ENCODE measurements at places on chromosomes 13 and 19.

- no peak for DNase-seq
These were observed 15.6 kb downstream of the NAA16 start for GRCh38 chr13:41326661-41327060.

DNA sequence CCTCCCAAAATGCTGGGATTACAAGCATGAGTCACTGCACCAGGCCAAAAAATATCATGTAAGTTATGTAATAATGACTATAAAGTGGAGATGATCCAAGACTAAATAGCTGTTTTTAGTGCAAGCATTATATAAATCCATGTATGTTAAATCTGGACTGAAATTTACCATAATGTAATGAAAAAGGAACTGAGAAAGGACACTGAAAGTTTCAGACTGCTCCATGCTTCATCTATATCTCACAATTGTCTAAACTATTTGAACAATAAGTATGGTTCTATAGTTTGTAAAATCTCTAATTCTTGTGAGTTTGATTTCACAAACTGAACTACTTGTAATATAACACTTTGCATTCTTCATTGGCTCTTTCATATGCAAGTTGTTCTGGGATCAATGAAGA lies 2299.5 kb downstream of the PCDH9 start:
- DNase-seq: no peak

DNA sequence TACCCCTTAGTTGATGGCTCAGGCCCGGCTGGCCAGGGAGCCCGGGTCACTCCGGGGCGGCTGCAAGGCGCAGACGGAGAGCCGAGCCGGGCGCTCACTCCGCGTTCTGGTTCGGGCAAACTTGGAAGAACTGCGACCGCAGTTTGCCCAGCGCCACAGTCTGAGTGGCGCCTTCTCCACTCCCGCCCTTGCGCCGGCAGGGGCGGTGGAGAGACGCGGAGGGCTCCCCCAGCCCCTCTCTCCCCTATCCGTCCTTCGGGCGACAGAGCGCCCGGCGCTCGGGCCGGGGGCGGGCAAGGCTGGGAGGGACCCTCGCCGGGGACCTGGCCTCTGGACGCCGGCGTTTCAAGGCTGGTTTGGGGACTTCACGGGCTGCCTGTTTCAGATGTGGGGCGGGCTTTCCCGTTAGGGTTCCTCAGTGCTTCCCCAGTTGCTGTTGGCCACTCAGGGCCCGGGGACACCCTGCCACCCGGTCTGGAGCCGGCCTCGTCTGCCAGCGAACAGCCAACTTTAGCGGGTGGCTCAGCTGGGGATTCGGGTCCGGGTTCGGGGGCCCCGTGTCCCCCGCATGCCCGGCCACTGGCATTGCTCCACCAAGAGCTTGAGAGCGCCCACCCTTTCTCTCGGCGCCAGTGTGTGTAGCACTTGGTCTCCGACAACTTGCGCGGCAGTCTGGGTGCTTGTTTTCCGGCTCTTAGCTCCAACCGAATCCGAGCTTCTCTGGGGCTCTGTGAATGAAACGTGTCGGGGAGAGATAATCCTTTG lies 1.5 kb downstream of the GPC6 start:
- DNase-seq: peak; percentile 34

- no peak for DNase-seq
These were observed 4.8 kb upstream of the LAMP1 start for GRCh38 chr13:113292021-113292862.

GRCh38 chr13:83825676-83826075 lies 56.6 kb downstream of the SLITRK1 start:
- DNase-seq: peak; percentile 37

DNA sequence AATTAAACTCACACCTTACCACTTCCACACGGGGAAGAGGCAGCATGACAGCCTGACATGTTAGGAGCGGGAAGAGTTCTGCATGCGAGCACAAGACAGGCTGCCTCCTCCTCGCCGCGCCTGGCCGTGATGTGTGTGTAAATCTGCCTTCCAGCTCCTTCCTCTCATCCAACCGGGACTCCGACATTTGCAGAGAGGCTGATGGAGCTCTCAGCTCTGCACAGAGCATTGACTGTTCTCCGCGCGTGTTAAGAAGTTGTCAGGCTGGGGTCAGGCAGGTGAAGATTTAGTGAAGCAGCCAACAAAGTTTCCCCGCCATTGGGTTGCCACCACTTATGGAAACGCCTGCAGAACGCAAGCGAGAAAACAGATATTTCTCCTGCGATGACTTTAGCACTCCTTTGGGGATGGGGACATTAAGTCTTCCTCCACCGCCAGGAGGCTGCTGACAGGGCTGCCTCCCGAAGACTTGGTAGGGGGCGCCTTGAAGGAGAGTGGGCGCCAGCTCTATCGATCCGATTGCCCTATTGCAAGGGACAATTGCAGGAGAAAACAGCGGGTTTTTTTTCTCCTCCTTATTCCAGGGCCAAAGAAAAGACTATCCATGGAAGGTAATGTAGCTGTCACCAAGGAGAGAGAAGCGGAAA lies 213.9 kb upstream of the TSHZ3 start:
- no peak for DNase-seq

DNA sequence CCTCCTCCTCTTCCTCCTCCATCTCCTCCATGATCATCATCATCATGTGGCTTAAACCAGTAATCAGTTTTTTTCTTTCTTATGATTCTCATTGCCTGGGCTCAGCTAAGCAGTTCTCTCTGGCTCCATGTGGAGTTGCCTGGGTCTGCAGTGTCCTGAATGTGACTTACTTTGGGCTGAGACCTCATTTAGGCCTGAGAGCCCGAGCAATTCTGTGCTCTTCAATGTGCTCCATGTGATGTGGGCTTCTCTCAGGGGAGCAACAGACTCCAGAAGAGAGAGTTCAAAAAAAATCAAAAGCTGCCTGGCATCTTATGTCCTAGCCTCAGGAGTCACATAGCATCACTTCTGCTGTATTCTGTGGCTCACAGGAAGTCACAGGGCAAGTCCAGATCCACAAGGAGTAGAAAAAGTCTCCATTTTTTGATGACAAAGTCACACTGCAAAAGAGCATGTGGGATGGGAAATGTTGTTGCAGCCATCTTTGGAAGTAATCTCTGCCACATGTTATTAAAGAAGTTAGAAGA lies 128.7 kb downstream of the MAB21L1 start:
- no peak for DNase-seq

- no peak for DNase-seq
These were observed 20.4 kb downstream of the MBD3L2B start for GRCh38 chr19:7000816-7001215.

DNA sequence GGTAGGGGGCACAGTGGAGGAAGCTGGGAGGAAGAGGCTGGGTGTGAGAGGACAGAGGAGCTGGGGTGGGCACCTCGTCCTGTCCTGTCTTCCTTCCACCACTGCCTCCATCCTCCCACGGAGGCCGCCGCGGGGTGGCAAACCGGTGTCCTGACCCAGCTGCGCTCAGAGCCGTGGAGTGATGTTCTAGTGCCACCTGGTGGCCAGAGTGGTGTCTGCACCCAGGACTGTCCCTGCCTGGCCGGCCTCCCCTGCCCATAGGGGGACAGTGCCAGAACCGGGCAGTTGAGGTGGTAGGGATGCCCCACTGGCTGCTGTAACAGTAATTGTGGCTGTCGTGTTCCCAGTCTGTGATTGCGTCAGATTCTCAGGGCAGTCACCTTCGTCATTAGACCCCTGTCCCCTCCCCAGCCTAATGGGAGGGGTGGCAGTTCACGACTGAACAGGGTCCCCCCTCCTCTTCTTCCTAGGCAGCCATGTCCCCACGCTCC lies 11.1 kb upstream of the ARRDC2 start:
- peak; percentile 69 for DNase-seq

DNA sequence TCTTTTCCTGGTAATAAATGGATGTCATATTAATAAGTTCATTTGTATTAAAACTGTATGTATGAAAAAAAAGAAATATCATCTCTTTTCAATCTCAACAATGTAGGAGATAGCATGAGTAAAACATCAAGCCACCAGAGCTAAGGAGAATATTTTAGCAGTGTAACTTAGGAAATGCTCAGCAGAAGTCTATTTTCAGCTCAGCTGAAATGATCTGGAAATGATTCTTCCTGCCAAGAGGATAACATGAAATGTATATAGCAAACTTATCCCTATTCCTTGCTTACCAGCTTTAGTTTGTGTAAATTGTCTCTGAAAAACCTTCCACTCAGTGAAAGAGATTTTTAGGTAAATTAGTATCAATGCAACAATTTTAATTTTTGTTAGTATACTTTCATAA lies 1194.4 kb downstream of the SLITRK1 start:
- no peak for DNase-seq

DNA sequence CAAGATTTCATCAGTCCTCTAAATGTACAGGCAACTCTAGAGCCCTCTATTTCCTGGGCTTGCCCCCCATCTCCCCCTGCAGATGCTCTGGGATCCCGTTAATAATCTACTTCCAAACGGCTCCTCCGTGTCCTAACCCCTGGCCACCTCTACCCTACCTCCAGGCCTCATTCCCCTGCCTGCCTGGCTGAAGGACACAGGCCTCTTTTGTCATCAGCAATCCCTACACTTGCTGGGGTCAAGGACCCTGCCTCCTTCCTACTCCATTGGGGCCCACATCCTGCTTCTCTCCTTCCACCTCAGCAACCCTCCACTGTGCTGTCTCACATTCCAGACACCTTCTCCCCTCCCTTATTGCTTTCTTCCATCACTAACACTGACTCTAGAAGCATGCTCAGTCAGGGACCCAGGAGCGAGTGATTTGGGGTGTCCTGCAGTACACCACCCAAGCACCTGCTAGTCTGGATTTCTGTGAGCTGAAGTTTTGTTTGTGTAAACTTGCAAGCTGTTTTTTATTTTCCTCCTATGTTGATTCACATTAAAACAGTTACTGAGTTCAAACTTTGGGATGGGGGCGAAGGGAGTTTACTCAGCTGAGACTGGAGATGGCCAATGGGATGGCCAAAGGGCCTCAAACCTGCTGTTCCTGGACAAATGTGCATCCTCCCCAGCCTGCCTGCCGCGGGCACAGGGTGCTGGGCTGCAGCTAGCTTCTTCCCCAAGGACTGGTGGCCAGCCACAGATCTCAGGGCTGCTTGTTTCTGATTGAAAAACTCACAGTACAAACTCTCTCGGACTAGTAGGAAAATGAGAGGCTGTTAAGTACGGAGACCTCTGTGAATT lies 314.7 kb downstream of the FOXO1 start:
- no peak for DNase-seq

DNA sequence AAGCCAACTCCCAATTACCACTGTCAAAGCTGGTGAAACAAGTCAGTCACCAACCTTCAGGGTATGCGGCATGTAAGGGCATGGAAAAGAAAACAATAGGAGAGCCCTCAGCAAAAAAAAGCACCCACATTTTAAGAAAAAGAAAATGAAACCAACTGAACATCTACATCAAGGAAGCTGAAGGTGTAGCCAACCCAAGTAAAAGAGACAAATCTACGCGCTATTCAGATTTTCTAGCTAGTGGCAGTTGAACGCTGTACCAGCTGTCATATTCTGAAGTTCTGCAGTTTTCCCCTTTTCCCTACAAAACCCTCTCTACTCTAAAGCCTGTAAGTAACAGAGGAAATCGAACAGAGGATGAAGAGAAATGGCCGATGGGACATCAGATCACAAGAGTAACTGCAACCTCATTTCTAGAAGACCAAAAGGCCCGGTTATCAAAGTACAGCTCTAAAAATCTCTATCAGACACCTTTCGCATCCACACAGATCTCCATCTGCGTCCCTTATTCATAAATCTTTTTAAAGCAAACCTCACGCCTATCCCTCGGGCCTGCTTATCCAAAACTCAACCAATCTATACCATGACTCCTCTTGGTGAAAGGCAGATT lies 1.4 kb downstream of the MYCBP2 start:
- DNase-seq: no peak

DNA sequence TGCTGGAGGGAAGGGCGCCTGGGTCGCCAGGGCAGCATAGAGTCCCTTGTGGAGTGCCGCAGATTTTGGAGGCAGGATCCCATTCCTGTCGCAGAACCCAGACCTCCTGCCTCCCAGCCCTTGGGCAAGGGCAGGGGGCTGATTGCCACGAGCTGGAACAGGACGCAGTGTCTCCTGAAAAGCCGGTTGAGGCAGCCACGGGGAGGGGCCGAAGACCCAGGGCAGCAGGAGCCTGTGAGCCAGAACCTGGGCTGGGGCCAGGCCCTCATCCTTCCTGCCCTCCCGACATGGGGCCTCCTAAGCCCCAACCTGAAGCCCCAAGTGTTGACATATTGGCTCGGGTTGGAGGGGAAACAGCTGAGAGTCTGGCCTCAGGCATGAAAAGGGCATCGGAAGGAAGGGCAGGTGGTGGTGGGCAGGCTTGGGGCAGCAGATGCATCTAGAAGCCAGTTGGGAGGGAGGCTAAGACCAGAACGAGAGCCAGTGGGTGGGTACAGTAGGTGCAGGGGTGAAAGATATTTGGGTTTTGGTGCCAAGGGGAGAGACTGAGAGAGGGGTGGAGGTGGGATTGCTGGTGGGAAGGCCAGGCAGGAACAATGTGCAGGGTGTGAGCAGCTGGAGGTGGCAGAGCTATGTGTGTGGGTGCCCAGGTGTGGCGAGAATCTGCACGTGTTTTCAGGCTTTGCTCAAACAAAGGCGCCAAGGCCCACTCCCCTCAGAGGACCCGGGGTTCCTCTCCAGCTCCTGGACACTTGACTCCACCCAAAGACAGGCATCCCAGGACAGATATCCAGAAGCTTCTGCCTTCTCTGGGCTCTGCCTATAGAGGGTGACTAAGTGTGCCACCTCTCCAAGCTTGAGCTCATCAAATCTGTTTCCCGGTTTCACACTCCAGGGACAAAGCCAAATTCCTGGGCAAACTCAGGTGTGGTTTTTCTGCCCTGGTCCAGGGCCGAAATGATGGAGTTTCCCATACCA lies 1.4 kb upstream of the SBSN start:
- DNase-seq: no peak

DNA sequence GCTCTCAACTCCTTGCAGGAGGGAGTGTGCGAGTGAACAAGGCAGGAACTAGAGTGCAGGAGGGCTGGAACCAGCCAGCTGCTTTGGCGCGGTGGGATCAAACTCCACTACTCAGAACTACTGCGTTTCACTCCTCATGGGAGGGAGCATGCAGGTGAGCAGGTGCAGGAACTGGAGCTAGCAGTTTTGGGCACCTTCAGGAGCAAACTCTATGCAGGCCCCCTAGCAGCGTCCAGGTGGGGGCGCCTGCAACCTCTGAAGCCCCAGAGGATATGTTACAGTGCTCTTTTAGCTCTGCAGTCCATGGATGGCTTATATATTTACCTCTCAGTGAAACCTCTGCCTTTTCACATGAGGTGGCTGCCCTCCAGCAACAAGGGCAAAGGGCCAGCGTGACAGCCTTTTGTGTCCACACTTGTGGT lies 1303.4 kb downstream of the PCDH9 start:
- no peak for DNase-seq

- no peak for DNase-seq
These were observed 26.7 kb downstream of the CEACAM8 start for GRCh38 chr19:42568006-42568405.

DNA sequence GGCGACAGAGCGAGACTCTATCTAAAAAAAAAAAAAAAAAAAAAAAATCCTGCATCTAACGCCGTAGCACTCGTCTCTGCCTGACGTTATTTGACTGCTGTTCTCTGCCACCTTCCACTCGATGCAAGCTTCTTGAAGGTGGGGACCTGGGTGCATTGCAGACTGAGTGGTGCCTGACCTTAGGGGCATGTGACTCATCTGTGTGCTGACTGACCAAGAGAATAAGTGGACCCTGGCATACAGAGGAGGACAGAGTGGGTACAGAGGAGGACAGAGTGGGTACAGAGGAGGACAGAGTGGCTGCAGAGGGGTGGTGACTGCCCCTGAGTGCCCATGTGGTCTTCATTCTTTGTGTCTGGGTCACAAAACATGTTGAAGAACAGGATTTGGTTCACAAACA lies 7.6 kb downstream of the WTIP start:
- no peak for DNase-seq
